ENCODE measurements at places on chromosomes 4 and X.
A peak's percentile ranks its signal among the peaks of the same experiment; 100 is the strongest.

GRCh38 chr4:141177171-141177570 lies 43.5 kb upstream of the ZNF330 start:
- no peak for DNase-seq

GRCh38 chr4:152920768-152921167 lies 15.4 kb upstream of the FHDC1 start:
- DNase-seq = no peak

GRCh38 chrX:134929808-134930207 lies 61.0 kb upstream of the SMIM10 start:
- DNase-seq = no peak

- DNase-seq = no peak
Measured at GRCh38 chrX:106300239-106300638, 132.1 kb downstream of the PWWP3B start.

DNA sequence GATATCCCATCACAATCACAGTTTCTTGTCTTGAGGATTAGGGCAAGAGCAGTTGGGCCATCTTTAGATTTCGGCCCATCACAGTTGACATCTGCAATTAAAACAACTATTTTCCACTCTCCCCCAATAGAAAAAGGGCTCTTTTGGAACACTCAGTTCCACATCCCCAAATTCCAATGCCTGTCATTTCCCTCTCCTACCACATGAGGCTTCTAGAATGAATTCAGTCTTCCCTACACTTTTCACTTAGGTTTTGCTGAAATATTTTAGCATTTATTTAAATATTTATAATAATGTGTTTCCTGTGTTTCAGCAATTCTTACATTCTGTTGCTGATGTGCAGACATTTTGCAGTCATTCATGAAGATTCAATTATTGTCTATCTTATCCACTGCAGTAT lies 118.4 kb downstream of the COX18 start:
- DNase-seq = no peak

DNA sequence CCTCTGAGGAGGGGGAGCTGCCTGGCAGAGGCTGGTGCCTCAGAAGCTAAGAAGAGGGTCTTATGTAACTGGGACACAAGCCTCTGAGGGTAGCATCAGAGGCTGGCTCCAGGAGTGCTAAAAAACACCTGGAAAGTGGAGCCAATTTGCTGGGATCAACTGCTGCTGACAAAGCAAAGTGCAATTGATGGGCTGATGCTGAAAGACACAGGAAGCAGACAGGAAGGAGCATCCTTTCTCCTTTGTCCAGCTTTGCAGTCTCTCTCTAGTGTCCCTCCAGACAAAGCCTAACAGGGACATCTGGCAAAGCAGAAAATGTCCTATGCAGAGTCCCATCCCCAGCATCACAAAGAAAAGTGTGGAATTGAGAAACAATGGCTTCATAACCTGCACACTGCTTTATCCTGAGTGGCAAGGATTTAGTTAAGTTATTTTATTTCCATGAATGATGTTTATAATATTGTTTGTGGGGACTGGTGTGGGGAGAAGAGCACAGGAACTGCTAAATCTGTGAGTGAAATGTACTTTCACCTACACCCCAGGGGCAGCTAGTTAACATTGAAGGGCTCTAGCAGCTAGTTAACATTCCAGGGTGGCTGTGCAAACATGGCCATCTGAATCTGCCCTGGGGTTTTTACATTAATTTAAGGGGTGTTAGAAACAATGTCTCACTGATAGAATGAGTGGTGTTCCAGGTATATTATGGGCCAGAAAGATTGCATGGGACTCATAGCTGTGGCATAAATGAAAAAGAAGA lies 25.6 kb upstream of the MBTPS2 start:
- no peak for DNase-seq

DNA sequence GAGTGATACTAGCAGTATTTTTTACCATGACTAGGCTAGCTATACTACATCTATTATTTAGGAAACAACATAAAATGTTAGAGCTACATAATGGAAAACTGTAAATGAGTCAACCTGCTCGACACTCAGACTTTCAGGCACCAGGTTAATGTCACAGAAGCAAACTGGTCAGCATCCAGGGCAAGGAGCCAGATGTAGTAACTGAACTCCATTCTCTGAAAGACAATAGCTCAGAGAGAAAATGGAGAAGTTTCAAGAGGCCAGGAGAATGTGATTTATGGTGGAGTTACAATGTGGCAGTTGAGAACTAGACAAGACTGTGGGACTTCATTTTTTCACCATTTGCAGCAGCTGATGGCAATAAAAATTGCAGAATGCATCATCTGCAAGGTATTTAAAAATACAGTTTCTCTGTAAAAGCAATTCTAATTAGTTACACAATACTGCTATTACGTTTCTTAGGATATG lies 342.7 kb upstream of the PABPC4L start:
- DNase-seq = peak; percentile 12

GRCh38 chr4:168853770-168854169 lies 156.3 kb downstream of the CBR4 start:
- DNase-seq = no peak

GRCh38 chr4:71377561-71377960 lies 38.7 kb downstream of the SLC4A4 start:
- DNase-seq = no peak

DNA sequence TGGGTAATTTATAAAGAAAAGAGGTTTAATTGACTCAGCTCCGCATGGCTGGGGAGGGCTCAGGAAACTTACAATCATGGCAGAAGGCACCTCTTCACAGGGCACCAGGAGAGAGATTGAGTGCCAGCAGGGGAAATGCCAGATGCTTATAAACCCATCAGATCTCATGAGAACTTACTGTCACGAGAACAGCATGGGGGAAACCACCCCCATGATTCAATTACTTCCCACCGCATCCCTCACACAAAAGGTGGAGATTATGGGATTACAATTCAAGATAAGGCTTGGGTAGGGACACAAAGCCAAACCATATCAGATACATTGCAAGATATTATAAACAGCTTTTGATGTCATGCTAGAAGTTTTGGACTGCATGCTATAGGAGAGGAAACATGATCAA lies 204.3 kb downstream of the VEGFC start:
- DNase-seq = no peak

DNA sequence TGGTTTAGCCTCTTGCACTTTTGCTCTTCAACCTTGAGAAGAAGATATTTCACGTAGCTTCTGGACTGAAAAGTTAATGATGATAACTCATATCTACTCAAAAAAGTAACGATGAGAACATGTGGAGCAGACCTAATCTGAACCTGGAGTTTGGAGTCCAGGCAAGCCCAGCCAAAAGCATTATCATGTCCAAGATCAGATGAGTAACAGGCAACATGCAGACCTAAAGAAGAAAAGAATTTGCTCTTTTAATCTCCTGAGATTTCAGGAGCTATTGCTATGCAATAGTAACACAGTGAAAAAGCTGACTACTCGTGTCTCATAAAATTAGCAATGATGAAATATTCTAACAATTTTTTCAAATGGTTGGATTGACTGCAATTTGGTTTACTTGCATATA lies 21.8 kb upstream of the PPA2 start:
- DNase-seq = no peak

DNA sequence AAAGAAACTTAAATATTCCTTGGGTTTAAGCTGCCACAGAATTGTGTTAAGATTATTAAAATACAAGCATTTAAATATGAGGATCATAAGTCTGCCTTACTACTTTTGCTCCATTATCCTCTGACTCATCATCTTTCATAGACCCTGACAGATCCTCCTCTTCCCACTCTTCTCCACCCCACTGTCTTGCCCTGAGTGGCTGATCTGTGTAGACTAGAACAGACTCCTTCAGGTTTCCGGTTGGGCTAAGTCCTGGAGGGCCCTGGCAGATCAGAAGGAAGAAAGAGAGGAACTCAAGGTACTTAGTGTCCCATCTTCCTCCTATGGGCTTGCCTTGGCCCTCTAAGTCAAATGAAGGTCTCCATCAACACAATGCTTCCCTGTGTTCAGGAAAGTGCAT lies 30.7 kb downstream of the PALLD start:
- no peak for DNase-seq

- no peak for DNase-seq
Measured at GRCh38 chr4:15965325-15965724, 2.4 kb upstream of the FGFBP2 start.

- peak; percentile 3 for DNase-seq
Measured at GRCh38 chrX:109840585-109840984, 107.5 kb upstream of the ACSL4 start.

GRCh38 chr4:6480534-6481088 lies 8.2 kb upstream of the PPP2R2C start:
- DNase-seq = no peak

- peak; percentile 65 for DNase-seq
Measured at GRCh38 chr4:123832173-123833026, 435.8 kb downstream of the SPRY1 start.

GRCh38 chr4:24770032-24770584 lies 25.3 kb upstream of the SOD3 start:
- peak; percentile 83 for DNase-seq

GRCh38 chr4:164536814-164537213 lies 217.1 kb upstream of the SMIM31 start:
- DNase-seq = peak; percentile 43

- no peak for DNase-seq
Measured at GRCh38 chr4:38663090-38663800, 754 bp upstream of the KLF3 start.

GRCh38 chr4:150133605-150134004 lies 55.4 kb downstream of the DCLK2 start:
- DNase-seq = no peak

- no peak for DNase-seq
Measured at GRCh38 chr4:177093964-177094363, 215.7 kb upstream of the NEIL3 start.

GRCh38 chrX:102723456-102723855 lies 2.9 kb downstream of the GPRASP3 start:
- no peak for DNase-seq

- no peak for DNase-seq
Measured at GRCh38 chr4:173415092-173415491, 16.2 kb upstream of the SCRG1 start.

GRCh38 chr4:166675411-166675810 lies 558.9 kb downstream of the SPOCK3 start:
- peak; percentile 6 for DNase-seq

DNA sequence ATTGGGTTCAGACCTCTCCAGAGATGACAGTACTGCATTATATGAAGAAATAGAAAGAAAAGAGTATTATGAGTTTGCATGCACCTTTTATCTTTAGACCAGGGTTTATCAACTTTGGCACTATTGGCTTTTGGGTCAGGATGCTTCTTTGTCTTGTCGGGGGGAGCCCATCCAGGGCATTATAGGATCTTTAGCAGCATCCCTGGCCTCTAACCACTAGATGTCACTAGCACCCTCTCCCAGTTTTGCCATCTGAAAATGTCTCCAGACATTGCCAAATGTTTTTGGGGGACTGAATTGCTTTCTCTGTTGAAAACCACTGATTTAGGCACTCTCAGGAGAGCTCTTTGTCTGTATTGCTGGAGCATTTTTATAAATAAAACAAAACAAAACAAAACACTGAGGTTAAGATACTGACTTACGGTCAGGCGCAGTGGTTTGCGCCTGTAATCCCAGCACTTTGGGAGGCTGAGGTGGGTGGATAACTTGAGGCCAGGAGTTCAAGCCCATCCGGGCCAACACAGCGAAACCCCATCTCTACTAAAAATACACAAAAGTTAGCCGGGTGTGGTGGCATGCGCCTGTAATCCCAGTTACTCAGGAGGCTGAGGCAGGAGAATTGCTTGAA lies 23.6 kb downstream of the CA5B start:
- DNase-seq = no peak

DNA sequence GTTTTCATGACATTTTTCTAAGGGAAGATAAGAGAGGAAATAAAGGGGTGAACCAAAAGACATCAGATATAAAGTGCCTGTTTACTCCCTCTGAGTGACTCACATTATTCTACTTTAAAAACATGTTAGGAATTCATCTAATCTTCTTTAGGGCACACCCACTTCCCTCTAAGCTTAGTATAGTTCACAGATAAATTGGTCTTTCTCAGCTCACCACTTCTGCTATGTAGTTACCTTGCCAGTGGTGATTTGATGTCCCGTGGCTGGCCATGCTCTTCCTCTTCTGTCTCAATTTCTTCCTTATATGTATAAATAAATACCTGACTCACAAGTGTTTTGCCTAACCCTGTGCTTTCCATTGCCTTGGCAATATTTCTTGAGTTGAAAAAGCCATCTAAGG lies 96.8 kb downstream of the PDLIM5 start:
- DNase-seq = no peak

DNA sequence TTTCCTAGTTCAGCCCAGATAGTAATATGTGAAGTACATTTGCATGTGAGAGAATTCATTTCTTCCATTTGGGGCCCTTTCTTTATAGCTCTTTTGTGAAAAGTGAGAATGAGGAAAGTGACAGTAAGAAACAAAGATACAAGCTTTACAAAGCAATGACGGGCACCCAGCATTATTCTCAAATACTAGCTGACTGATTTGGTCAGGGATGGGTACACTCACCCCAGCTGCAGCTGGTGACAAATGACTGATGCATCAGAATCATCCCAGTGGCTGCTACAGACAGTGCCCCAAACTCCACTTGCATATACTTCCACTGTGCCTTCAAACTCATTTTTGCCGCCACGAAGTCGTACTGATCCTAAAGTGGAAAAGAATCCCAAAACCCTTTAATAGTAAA lies 14.8 kb downstream of the PRSS12 start:
- DNase-seq = no peak

- no peak for DNase-seq
Measured at GRCh38 chrX:116272861-116273260, 102.3 kb downstream of the AGTR2 start.

GRCh38 chrX:44054863-44055601 lies 81.8 kb upstream of the NDP start:
- DNase-seq = no peak

- DNase-seq = no peak
Measured at GRCh38 chr4:122959981-122960610, 37.7 kb upstream of the NUDT6 start.

DNA sequence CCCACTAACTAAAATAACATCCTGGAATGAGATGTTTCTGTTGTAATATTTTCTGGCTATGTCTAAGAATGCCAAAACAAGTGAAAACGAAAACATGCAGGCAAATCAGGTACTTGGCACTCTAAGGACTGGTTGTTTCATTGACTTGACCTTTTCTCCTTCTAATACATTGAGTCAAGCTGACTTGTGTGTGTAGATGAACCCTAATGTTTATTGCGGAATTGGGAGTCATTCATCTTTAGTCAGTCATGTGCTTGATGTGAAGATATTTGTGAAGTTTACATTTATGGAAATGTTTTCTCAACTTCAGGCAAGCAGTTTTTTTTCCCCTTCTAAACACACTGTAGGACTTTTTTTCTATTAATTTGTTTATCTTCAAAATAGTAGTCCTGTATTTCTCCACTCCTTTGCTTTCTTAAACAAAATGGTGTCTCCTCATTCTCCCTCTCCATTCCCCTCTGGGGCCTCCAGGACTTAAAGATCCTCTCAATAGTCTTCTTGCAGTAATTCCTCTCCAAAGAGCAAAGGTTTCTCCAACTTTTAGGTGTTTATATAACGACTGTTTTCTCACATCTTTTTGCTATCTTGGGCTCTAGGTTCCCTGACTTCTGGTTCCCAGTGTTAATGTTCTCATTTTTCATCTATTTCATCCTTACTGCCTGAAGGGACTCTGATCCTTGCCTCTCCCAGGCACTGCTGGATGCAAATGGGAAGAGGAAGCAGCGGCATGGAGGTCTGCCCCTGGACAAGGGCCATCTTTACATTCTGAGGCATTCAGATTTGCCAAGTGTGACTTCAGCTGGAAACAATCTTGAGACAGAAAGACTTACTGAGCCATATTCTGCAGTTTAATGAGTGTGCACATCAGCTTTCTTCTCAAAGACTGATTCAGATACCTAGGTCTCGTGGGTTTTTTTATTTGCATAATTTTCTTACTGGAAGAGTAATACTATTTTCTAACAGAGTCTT lies 166.4 kb downstream of the ARHGAP6 start:
- DNase-seq = no peak
